ENCODE measurements at places on chromosomes 16 and 17.
A peak's percentile ranks its signal among the peaks of the same experiment; 100 is the strongest.

DNA sequence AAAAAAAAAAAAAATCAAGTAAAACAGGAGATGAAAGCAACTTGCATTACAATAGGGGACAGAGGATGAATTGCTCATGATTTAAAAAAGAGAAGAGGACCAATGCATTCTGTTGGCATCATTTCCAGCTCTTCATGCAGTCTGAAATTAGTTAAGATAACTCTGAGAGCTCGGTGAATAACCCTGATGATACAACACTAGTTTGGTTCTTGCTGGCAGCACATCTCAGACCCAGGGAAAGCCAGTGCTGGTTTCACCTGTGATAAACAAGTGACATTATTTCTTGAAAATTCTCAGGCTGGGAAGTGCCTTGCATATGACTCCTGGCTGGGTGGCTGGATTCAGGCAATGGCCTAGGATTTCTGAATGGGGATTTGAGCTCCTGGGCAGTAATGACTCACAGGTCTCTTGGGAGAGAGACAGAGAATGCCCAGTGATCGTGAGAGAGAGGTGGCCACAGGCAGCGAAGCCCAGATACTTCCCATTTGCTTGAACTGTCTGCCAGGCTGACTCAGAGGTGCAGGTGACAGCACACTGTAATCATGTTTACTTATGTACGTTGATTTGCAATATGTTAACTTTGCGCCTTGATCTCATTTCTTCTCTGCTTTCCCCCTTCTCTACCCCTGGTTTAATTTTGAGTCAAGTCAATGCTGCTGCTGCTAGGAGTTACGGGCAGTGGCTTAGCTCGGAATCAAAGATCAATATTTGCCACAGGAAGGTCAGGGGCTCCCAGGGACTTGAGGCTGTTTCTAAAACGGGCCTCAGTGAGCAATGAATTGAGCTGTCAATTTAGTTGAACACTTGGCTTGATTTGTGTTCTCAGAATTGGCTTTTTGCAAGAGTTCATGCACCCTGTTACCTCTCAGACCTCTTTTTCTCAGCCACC lies 27.1 kb downstream of the ARSG start:
- peak; percentile 91 for DNase-seq

DNA sequence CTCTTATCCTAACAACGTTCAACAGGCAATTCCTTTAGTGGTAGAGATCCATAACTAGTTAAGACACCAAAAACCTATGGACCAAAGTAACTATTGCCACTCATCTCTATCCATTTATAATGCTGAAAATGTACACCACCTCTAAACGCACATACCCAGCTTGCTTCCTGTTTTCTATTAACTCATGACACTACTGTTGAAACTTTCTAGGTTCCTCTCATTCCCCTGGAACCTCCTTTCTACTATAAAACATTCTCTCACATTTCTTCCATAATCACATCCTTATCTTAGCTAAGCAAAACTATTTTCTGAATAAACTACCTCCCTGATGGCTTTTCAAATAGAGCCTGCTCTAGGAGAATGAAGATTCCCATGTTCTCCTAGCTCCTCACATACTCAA lies 42.9 kb upstream of the KSR1 start:
- DNase-seq: no peak

DNA sequence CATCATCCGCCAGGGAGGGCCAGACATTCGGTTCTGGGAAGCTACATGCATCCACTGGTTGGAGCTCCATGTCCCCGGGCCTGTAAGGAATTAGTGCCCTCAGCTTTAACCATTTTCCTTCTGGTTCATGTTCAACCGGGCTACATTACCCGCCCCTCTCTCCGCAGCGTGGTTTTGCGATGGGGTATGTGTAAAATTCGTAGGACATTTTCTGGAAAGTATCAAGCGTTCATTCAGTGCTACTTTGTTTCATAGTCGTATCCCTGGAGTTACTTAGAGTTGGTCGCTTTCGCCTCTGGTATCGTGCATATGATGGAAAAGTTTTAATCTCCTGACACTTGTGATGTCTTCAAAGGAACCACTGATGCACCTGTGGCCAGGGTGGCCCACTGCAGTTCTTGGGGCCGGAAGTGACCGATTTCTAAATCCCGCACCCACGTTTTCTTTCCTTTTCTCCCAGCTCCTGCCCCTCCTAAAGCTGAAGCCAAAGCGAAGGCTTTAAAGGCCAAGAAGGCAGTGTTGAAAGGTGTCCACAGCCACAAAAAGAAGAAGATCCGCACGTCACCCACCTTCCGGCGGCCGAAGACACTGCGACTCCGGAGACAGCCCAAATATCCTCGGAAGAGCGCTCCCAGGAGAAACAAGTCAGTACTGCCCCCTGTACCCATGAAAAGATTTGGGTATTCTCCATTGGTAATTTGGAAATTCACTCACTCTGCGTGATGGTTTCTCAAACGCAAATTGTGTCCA lies 637 bp downstream of the RPL23A start:
- DNase-seq: no peak

GRCh38 chr17:39872751-39873150 lies 4.7 kb downstream of the ZPBP2 start:
- no peak for DNase-seq

GRCh38 chr17:17107891-17108431 lies 65.7 kb downstream of the MPRIP start:
- no peak for DNase-seq

DNA sequence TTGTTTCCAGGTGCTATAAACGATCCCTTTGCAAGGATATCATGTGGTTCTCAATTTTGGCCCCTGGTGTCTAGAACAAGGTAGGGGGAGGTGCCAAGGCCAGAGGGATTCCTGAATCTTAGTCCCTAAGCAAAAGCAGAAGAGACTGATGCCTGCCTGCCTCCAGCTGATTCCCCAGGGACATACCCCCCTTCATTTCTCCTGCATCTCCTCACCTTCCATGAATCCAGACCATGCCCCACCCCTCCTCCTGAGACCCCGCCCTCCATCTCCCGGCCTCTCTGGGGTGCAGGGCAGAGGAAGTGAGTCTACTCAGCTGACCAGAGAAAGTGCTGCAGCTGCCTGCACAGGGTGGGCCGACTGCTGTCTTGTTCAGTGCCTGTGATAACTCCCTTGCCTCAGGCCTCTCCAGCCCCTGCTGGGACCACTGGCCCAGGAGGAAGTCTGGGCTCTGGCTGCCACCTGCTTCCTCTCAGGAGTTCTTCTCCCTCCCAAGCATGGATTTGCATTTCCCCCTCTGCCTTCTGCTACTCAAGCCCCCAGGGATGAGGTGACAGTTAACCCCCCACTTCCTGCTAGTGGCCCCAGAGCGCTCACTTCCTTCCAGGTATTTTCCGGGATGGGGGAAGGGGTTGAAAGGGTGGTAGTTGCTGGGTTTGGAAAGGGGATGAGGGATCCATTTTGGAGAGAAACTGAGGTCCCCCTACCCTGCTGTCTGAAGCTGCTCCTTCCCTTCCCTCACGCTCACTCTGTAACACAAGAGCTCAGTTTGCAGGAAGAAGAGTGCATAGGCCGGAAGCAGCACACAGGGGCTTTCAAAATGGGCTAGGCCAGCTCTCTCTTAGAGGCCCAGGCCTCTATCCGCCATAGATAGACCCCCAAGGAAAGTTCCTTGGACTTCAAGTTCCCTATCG lies 10.5 kb upstream of the TSPOAP1 start:
- DNase-seq: peak; percentile 83

GRCh38 chr17:82507631-82508175 lies 11.8 kb upstream of the FOXK2 start:
- no peak for DNase-seq

GRCh38 chr17:83189044-83190003 lies 109.9 kb downstream of the METRNL start:
- DNase-seq: no peak

DNA sequence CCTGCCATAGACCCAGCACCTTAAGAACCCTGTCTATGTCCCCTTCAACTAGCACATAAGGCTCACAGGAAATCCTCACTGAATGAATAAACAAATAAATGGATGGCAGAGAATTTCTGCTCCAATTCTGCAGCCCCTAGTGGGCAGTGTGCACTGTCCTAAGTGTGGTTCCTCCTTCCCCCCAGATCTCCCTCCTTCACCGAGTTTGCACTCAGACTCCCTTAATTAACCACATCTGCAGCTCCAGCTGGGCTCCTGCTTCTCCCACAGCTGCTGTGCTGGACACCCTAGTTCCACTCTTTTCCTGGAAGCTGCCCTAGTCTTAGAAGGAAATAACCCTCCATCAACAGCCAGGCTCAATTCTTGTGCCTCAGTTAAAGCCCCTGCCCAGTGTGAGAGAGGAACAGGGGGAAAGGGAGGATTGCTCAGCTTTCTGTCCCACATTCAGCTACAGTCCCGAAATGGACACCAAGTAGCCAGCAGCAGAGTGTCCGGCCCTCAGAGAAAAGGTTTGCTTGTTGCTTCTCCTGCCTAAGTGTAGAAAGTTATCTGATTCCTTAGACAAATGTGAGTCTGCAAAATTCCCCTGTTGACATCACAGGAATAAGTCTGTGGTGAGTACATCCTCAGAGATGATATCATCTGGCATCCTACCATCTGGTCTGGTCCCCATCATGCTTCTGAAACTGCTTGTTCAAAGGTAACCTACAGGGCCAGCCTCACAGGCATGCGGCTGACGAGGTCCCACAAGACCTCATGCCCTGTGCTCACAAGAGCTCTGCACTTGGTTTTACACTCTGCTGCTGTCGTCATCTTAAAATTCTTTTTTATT lies 12.3 kb downstream of the LRRC3C start:
- peak; percentile 72 for DNase-seq

GRCh38 chr16:17396762-17397498 lies 73.8 kb downstream of the XYLT1 start:
- DNase-seq: no peak

DNA sequence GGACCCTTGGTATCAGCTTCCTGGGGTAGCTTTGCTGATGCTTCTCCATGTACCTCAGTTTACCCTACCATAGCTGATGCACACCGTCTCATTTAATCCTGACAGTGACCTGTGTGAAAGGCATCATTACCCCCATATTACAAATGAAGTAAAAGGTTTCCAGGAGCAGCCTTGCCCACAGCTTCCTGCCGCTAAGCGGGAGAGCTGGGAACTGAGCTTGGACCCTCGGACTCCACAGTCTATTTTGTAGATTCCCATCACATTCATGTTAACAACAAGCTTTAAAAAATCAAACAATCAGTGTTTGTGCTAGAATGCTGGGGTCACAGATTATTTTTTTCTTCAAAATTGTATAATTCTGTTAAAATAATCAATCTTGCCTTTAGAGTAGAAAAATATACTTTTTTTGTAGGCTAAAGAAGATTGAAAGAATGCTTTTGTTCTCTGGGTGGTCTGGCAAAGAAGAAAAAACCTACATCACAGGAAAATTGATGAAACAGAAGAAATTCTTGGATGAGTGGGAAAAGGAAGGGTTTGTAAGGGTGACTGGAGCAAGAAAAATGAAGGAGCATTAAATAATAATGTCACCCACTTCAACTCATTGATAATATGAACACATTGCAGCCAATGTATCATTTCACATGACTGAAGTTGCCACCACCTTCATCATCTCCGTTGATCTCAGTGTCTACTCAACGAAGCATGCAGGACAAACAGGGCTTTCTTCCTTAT lies 9.5 kb upstream of the USP10 start:
- no peak for DNase-seq
